ENCODE measurements at places on chromosomes 5 and 9.
A peak's percentile ranks its signal among the peaks of the same experiment; 100 is the strongest.

DNA sequence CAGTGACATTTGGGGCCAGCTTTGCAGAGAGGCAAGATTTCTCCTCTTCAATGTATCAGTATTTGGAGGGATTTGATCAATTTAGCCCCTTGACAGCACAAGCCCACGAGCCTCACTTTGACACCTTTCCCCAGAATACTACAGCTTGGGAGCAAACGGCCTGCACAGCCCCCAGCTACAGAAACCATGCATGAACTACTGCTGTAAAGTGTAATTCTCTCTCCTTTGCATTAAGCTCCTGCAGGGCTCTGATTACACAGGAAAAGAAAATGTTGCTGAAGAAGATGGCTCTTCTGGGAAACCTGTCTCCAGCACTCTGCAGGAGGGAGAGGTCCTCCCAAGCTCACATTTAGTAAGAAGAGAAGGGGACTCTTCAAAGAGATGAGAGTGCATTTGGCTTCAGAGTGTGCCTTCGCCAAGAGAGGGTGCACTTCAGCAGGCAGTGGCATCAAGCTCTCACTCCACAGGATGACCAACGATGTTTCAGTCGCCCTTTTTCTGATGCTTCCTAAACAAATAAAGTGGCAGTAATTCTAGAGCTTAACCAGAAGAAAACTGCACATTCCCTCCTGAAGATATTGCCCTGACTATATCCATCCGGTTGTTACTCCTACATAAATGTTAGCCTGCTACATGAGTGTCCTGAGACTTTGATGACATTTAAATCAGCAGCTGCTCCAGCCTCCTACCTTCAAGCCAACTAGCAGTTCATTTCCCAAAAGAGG is 272.2 kb downstream of the AUH start:
- DNase-seq, result peak; percentile 59

- peak; percentile 6 for DNase-seq
These were observed 533.0 kb downstream of the BNC2 start for GRCh38 chr9:16337322-16338029.

DNA sequence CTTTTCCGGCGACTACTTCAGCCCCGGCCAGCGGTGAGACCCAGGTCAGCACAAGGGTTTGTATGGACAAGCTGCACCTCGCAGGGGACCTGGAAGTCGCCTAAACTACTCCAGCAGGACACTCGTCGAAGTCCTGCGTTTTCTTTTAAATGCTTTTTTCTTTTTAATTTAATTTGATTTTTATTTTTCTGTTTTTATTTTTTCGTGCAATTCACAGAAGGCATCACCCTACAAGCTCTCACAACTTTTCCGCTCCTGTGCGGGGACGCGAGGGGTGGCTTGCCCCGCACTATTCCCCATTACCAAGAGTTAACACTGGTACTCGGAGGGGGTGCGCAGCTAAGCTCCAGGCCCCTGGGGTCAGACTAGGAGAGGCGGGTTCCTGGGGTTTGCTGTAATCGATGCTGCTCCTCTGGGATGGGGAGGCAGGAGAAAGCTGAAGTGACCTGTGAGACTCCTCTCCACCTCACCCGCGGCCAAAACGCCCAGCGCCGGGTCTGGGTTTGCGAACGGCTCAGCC is 1.3 kb downstream of the EDIL3 start:
- no peak for DNase-seq

GRCh38 chr5:157818368-157818767 is 40.6 kb downstream of the CLINT1 start:
- DNase-seq, result no peak

- no peak for DNase-seq
These were observed 356.5 kb downstream of the PRELID2 start for GRCh38 chr5:145478651-145479050.

GRCh38 chr9:112332214-112332613 is 1.2 kb downstream of the PTBP3 start:
- no peak for DNase-seq

DNA sequence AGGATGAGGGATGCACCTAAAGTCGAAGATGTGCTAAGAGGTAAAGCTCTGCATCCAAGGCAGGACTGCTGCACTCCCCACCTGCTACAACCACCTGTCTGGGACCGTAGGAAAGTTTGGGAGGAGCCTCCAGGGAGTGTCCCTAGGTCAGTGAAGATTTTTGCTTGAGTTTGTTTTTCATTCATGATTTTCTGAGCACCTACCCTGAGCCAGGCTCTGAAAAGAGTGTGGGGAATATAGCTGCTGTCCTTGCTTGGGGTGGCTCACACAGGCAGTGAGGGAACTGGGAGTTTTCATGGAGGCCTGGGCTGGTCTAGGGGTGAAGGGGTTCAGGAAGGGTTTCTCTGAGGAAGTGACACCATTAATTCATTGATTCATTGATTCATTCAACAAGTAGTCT is 48.9 kb downstream of the SAR1B start:
- no peak for DNase-seq

DNA sequence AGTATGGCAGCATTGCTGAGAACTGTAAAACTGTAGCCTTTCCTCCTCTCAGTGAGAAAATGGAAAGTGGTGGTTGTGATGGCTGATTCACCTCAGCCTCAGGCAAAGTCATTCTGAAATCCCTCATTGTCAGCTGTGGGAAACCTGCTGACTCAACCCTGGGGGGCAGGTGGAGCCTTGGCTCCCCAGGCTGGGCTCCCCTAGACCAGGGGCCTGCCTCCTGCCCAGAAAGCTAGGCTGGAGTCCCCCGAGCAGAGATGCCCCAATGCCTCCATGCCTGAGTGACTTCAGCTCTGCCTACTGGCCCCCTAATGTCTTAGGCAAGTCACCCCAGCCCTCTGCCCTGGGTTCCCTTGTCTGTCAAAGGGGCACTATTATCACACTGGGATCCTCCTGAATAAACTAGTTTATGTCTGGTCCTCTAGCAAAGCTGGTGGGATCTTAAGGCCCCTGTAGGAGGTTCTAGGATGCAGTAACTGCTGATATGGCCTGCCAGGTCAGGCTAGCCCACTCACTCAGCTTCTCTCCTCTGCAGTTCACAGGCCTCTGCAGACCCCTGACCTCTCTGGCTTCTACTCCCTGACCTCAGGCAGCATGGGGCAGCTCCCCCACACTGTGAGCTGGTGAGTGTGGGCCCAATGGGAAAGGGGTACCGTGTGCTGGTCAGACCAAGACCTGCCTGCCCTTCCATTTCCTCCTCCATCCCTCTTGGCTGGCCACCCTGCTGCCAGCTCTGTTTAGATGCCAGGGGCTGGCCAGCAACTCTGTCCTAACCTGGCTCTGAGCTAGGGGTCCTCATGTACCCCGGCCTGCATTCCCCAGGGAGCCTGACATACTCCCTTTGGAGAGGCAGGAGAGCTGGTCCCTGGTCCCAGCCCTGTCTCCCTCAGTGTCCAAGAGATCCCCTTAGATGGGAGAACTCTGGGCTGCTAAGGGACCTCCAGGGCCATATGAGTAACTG is 24.2 kb downstream of the TCF7 start:
- no peak for DNase-seq
